Bone marrow (tissue), 2 donors: ENCODE measurements at places on chromosomes 3 and 15.

DNA sequence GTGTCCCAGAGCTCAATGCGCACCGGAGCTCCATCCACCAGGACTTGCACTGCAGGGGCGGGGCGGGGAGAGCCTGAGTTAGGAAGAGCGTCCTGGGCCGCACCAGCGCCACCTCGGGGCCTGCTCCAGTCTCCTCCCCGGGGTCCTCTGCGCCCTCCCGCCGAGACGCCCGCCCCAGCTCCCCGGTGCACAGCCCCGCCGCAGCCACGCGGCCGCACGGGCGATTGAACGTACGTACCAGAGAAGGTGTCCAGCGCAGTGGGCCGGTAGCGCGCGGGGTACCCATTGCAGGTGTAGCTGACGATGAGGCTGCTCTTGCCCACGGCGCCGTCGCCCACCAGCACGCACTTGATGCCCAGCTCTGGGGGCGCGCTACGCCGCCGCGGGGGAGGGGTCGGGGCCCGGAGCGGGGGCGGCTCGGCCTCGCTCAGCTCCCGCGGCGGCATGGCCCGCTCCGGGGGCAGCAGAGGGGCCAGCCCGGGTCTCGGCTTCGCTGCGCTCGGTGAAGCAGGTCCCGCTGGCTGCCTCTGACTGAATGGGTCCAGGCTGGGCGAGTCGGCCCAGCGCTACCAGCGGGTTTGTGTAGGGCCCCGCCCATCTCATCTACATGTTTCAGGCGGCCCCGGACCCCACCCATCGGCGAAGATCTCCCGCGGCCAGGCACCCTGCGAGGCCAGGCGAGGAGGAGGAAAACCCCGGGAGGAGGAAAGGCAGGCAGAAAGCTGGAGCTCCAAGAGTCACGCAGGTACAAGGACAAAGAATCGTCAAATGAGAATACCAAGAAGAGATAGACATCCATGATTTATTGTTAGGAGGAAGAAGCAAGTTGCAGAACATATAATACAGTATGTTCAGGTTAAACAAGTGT is at the start of gene RHOV:
Gene RHOV, minus strand, starts transcription at position 541 of the 868 bp plus-strand sequence. Its CDS starts 95 bp downstream, at position 446.
- DNase-seq: no peak

DNA sequence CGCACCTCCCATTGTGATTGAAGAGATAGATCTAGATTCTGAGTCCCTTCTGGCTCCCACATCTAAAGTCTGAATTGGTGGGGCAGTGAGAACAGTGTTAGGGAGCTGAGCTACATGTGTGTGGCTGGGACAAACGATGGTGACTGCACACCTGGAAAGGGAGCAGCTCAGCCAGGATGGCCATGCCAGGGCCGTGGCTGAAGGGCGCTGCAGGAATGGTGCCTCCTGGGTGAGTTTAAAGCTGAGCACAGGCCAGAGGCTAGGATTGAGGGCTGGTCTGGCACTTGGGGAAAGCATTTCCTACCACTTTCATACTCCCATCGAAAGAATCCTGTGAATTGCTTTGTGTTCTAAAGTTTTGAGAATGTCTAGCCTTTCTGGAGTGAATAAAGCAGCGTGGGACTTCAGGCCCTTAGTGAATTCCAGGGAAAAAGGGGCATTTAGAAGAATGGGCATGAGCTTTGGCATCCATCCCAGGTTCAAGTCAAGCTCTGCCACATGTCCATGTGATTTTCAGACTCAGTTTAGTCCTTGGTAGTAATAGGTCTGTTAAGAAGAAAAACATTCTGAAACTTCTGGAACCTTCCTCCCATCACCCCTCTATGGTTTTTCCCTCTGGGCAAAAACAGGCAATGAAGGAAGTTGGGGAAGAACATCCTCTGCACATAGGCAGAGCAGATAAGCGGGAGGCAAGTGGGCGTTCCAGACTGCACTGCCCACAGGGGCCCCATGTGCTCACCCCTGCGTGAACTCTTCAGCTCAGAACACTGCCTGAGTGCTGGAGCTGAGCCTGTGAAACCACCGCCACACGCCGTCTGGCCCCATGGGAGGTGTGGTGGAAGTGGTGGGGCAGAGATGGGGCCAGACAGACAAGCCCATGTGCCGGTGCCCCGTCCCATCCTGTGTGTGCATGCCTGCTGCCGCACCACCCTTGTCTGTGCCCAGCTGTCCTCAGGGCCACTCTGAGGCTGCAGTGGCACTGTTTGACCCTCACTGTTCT is 12.9 kb upstream of the CPNE9 start:
- no peak for DNase-seq

DNA sequence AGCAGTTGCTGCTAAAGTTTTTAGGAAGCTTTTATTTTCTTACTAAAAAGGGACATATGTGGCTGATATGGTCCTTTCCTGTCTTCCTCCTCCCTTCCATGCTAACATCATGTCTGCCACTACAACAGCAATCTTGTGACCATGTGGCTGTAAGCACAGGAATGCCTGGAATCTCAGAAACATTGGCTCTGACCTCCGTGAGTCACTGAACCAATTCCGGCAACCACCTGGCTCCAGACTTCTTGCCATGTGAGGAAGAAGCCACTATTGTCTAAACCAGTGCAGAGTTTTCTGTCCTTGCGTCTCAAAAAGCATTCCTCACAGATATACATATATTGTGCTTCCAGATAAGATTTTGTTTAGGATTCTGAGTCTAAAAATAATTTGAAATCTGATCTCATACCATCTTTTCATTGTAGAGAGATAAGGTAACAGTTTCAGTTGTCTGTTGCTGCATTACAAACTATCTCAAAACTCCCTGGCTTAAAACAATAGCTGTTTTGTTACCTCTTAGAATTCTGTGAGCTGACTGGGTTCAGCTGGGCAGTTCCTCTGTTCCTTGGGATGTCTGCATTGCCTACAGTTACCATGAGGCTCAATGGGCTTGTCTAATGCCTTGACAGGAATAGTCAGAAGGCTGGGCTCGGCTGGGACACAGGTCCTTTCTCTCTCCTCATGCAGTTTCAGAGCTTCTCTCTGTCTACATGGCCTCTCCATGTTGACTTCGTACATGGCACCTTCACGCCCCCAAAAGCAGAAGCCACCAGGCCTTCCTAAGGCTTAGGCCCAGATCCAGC is 77.3 kb upstream of the MAGI1 start:
- no peak for DNase-seq

DNA sequence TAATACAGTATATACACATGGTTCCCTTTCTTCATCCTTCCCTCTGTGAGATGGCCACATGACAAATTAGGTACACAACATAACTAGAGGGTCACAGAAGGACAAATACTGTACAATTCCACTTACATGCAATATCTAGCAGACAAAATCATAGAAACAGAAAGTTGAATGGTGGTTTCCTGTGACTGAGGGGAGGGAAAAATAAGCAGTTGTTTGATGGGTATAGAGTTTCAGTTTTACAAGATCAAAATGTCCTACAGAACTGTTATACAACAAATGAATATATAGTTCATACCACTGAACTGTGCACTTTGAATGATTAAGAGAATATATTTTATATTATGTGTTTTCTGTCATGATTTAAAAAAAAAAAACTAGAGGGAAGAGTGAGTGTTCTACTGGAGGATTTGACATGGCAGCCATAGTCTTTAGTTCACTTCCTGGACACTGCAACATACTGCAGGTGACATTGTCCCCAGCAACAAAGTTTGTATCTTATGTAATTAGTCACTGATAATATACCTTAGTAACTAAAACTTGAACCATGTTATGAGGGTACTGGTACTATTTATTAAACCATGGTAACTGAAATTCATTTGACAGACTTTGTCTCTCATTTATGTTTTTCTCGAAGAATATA is 37.2 kb downstream of the CCDC54 start:
- no peak for DNase-seq

DNA sequence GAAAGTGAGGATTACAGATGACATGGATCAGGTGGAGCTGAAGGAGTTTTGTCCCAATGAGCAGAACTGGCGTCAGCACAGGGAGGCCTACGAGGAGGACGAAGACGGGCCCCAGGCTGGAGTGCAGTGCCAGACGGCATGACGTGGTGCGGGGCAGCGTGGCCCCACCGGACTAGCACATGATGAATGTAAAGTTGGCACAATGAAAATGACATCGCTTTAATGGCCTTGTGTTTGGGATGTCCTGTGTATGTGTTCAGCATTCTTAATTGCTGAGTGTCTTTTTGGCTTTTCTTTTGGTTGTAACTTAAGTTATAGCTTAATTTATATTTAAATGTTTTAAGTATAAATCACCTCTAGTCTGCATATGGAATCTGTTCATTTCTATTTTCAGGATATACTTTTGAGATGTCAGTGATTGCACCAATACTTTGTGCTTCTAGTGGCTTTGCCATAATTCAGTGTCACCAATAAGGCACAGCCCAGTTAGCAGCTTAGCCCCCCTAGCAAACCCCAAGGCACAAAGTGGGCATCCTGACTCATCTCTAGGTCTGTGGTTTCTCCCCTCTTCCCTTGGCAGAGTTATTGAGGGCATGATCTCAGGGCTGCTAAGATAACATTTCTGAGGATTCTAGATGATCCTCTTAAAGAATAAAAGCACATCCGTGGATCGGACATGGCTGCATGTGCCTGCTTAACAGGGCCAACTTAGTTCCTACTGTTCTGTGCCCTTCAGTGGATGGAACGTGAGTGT is 16.1 kb downstream of the DNAJA4 start:
- DNase-seq: no peak

- no peak for DNase-seq
Observed at GRCh38 chr15:60340207-60340921, 57.4 kb downstream of the ANXA2 start.

GRCh38 chr15:101162701-101163483 is 89.0 kb downstream of the CHSY1 start:
- DNase-seq: no peak

DNA sequence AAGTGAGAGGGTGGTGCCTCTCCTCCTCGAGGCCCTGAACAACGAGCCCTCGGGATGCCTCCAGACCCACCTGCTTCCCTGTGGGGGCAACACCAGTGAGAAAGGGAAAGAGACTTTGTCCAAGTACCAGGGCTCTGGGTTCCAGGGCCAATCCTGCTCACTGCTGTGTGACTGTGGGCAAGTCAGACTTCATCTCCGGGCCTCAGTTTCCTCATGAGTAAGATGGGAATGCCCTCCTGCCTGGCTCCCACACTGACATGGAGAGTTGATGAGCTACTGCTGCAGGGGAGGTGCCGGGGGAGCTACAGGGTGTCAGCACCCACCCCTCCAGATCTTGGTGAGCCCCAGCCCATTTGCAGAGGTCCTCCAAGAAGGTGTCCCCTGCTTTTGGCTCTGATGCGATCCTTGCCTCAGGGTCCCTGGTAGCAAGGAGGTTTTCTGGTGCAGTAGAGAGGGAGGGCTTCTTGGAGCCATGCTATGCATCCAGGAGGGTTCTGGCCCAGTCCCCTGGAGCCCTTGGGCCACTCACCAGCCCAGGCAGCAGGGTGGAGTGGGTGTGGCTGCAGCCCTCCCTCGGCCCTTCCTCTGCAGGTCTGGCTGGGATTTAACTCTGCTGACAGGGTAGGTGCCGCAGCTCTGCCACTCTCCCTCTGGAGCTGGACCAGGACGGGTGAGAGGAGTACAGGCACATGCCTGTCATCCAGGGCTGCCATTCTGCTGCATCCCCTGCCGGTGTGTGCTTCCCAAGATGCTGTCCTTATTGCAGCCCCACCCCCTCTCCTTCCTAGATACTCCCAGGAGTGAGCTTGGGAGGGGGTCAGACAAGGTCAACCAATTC is 26.9 kb downstream of the LOXL1 start:
- no peak for DNase-seq

- no peak for DNase-seq
Observed at GRCh38 chr15:27223179-27223578, 252.2 kb downstream of the GABRG3 start.

GRCh38 chr15:80379693-80380092 is 24.5 kb upstream of the ARNT2 start:
- DNase-seq: no peak

GRCh38 chr3:181700168-181701087 is 11.3 kb upstream of the SOX2 start:
- DNase-seq: peak; percentile 54

GRCh38 chr3:100072326-100073048 is 41.8 kb downstream of the FILIP1L start:
- no peak for DNase-seq

GRCh38 chr3:51637941-51638471 is 33.0 kb upstream of the TEX264 start:
- DNase-seq: peak; percentile 81

GRCh38 chr3:149523512-149524299 is 49.2 kb downstream of the TM4SF4 start:
- no peak for DNase-seq

DNA sequence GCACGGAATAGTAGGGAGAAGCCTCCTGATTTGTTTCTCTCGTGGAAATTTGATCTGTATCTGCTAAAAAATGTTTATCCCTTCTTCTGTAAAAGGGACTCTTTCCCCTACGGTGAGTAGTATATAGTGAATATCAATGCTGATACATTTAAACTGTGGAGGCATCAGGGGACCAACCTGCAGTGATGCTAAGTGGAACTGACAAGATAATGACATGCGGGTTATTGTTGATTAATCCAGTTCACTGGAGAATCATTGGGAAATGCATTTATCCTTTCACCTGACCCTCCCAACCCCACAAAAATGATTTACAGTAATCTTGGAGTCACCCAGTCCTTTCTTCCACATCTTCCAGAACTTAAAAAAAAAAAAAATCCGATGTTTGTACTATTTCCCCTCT is 264.8 kb downstream of the PTPRG start:
- no peak for DNase-seq

- DNase-seq: no peak
Observed at GRCh38 chr3:174243171-174243570, 616.0 kb upstream of the NAALADL2 start.

- peak; percentile 19 for DNase-seq
Observed at GRCh38 chr3:124639406-124640237, 90.6 kb upstream of the UMPS start.

DNA sequence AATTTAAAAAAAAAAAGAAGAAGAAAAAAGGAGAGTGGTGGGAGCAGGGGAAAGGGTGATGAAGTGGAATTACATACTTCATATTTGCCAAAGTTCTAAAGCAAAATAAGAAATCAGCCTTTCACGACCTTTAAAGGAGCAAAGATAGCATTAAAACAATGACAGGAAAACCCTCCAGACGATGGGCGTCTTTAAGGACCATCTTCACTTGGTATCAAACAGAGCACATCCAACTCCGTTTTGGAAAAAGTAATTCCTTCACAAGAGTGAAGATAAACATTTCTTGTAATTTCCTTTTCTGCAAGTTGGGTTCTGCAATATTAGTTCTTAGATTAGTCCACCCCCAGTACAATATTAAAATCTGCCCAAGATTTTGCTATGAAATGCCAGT is 32.8 kb downstream of the FRMD4B start:
- no peak for DNase-seq

- no peak for DNase-seq
Observed at GRCh38 chr3:139597947-139598346, 58.4 kb upstream of the RBP1 start.

DNA sequence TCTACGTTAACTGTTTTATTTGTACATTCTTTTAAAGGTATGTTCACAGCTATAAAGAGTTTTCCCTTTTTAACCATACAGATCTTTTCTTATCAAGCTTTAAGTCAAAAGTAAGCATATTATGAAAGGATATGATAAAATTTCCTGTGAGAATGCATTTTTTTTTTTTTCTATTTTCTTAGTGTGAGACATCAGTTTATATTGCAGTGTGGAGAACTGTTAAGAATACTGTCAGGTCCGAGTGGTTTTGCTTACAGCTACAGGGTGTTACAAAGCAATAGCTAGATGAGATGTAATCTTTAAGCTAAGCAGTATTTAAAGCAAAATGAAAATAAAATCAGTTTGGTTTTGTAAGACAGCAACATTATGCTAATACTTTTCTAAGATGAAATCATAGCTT is 133.2 kb downstream of the SLC25A26 start:
- DNase-seq: no peak
